ENCODE measurements at places on chromosomes 3 and 15.

GRCh38 chr3:192864941-192865340 lies 52.7 kb downstream of the MB21D2 start:
- DNase-seq = no peak

GRCh38 chr3:46456118-46456517 lies 8.6 kb downstream of the LTF start:
- DNase-seq = no peak

GRCh38 chr3:182979674-182980191 lies 605 bp downstream of the DCUN1D1 start:
- DNase-seq = peak; percentile 12

DNA sequence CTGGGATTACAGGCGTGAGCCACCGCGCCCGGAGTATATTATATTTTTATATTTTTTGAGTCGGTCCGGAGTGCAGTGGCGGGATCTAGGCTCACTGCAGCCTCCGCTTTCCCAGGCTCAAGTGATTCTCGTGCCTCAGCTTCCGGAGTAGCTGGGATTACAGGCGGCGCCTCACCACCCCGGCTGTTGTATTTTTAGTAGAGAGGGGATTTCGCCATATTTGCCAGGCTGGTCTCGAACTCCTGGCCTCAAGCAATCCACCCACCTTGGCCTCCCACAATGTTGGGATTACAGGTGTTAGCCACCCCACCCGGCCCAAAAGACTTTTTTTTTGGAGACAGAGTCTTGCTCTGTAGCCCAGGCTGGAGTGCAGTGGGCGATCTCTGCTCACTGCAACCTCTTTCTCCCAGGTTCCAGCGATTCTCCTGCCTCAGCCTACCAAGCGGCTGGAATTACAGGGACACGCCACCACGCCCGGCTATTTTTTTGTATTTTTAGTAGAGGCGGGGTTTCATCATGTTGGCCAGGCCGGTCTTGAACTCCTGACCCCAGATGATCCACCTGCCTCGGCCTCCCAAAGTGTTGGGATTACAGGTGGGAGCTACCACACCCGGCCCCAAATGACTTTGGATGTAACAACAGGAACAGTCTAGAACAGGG lies 1.0 kb downstream of the ZNF589 start:
- DNase-seq = no peak

- no peak for DNase-seq
Measured at GRCh38 chr15:44719293-44719999, 8.1 kb downstream of the B2M start.

GRCh38 chr3:170523248-170523647 lies 62.6 kb downstream of the SLC7A14 start:
- no peak for DNase-seq

- DNase-seq = no peak
Measured at GRCh38 chr3:155233213-155233612, 60.3 kb downstream of the STRIT1 start.

GRCh38 chr3:184158404-184158803 lies 3.2 kb downstream of the DVL3 start:
- no peak for DNase-seq

DNA sequence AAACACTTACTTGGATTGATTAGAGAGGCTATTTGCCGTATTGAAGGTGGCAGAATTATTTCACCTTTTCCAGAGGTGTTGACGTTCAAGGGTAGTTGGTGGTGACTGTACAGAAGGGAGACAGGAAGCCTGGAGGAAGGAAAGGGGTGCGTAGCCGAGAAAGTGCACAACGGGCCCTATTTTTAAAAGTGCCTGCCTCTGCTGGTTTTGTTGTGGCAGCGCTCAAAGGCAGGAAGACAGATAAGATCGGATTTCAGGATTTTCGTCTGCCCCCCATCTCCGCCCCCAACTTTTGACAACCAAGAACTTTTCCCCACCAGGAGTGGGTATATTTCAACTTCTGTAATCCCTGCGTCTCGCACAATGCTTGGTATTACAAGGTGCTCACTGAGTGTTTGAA lies 38.5 kb downstream of the SMAD3 start:
- no peak for DNase-seq

Measured in DMS79 (cell line).